ENCODE measurements at places on chromosomes 1 and 21.

- no peak for DNase-seq
Observed at GRCh38 chr1:22751124-22751531, 40.5 kb downstream of the EPHB2 start.

GRCh38 chr1:8463144-8463927 lies 145.4 kb downstream of the SLC45A1 start:
- no peak for DNase-seq

GRCh38 chr1:170729225-170730002 lies 65.5 kb downstream of the PRRX1 start:
- no peak for DNase-seq

- no peak for DNase-seq
Observed at GRCh38 chr1:26706315-26706714, 10.5 kb downstream of the ARID1A start.

DNA sequence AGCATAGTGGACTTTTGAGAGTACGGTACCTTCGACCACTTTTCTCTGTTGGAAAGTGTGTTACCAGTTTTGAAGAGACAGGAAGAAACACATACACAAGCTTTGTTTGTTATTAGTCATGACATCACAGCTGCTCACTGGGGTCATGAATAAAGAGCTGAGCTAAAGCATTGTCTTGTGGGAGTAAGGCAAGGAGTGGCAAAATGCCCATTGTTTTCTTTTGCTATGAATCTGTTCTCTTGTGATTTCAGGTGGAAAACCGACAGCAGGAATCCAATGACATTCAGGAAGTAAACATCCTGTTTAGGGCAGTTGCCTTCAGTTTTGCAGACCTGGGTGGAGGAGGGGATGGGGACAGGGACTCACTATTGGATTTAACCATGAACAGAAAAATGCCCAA lies 66.2 kb downstream of the RGL1 start:
- no peak for DNase-seq

DNA sequence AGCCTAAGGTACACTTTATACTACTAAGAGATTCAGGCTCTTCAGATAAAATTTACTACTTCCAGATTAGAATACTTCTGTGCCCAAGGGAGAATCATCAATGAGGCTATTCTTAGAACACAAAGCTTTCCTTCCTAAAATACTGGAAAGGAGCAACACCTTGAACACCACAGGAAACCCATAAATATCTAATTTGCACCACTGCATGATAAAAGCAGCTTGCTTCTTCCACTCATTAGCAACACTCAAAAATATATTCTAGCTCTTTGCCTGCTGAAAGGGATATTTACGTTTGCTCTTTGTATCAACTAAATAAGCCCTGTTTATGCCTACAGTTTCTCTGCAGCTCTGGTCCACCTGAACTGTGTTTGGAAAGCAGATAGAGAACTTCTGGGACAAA lies 284.3 kb downstream of the RWDD3 start:
- DNase-seq = peak; percentile 38

GRCh38 chr1:227396539-227397353 lies 78.5 kb upstream of the CDC42BPA start:
- no peak for DNase-seq

- no peak for DNase-seq
Observed at GRCh38 chr1:12180315-12180714, 13.5 kb downstream of the TNFRSF1B start.

DNA sequence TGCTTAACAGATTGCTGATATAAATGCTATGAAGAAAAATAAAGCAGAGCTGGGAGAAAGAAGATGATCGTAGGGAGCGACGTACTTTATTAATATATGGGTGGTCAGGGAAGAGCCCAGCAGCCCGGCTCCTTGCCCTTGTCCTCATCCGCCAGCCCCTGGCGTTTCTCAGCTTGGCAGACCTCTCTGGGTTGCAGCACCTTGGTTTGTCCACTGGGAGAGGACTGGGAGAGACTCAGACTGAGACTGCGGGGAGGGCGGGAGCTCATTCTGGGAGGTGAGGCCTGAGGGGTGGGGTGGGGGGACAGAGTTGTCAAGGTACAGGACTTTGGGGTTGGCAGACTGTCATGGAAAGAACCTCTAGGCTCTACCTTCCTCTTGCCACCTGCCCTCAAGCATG lies 3.3 kb upstream of the S100A3 start:
- no peak for DNase-seq

DNA sequence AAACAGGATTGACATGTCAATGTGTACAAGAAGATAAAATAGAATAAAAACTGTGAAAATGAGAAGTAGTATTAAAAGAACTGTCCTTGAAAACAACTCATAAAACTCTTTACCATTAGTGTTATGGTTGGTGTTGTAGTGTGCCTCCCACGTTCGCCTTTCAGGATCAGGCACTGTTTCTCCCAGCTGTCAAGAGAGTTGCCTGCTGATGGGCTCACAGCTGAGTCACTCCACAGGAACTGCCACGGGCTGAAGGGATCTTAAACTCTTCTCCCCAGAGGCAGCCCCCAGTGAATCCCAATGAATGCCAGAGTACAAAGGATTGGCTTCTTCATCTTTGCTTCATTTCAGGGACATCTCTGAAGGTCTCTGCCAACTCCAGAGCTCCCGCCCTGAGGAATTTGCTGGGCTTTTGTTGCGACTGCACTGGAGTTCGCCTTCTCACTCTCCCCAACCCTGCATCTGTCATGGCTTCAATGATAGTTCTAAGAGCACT lies 119.6 kb downstream of the ADGRL2 start:
- peak; percentile 89 for DNase-seq

DNA sequence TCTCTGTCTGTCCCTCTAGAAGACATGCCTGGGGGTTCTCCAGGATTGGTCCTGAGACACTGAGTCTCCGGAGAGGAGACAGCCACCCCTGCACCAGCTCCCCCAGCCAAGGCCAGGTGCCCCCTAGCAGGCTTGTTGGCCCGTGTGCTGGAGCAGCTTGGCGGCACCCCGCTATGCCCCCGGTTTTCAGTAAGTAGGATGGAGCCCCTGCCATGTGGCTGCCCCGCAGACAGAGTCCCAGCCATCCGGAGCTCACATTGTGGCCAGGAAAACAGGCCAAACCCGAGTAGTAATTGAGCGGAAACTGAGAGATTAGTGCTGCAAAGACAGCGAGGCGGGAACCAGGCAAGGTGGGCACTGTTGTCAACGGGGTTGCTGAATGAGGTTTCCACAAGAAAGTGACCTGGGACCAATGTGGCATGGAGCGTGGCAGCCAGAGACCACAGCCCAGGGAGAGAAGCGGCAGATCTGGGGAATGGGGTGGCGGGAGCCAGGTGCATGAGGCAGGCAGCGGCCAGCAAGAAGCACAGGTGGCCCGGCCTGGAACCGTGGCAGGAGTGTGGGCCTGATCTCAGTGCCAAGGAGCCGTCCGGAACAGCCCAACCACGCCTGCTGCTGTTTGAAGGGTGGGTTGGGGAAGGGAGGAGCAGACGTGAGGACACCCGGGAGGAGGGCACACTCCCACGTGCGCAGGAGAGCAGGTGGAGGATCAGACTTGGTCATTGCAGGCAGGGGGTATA lies 137.4 kb upstream of the VAMP3 start:
- no peak for DNase-seq

DNA sequence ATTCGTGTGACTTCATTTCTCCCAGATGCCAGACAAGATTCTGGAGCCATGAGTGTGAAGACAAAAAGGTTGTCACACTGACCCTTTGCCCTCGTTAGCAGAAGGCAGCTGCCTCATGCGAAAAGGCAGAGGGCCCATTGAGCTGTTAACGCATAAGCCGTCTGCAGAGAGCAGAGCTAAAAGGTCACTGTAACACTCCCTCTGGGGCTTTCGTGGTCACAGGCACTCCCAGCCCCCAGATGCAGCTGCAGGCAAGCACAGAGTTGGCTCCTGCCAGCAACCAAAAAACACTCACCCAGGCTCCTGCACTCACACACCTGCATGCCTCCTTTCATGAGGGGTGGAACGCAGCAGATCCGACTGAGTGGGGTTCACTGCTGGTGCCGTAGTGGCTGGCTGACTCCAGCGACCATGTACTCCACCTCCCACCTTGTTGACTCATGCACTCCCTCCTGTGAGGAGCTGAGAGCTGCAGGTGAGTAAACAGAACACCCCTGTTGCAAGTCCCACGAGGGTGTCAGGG lies 287.5 kb downstream of the SMYD3 start:
- DNase-seq = no peak

GRCh38 chr21:41080485-41081121 lies 87.4 kb upstream of the BACE2 start:
- DNase-seq = no peak

DNA sequence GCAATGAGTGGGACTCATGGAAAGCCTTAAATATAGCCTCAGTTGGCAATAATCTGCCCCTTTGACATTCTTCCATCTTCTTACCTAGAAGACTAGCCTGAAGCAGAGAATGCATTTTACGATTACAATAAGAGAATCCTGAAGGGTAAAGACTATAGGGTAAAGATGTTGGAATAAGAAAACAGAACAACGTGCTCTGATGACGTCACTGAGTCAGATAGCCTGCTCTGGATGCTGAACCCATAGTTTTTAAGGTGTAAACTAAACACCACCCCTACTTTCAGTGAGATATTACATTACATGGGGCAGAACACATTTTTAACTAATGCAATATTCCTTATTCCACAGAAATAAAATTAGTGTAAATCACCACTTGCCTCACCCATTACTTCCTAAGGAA lies 240.4 kb downstream of the KCNT2 start:
- no peak for DNase-seq

- no peak for DNase-seq
Observed at GRCh38 chr1:150613061-150613920, 16.1 kb downstream of the ENSA start.

DNA sequence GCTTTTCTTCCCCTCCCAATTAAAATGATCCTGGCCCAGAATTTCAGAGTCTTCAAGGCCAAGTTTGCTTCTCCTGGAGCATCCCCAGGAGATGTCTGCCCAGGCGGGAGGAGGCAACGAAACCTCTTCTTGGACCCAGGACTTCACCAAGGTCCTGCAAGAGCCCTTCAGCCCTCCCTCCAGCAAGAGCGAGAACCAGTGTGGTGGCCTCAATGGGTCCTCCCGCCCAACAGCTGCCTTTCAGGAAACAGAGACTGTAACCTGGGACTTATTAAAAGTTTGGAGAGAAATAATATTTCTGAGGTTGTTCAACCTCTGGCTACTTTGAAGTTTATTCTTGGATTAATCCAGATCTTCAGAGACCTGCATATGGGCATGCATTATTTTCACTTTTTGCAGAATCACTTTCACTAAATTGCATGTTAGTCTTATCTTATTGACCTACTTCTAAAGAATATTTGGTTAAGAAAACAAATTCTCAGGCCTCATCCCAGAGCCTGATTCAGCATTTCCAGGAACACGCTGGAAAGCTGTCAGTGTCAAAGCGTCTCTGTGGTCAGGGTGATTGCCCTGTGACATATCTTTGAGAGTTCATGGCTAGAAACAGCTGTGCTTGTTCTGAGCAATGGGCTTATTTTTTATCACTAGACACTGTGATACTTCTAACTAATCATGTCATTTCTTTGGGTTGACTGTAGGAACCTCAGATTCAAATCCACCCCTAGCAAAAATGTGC lies 66.0 kb upstream of the CLDN14 start:
- DNase-seq = no peak

- DNase-seq = no peak
Observed at GRCh38 chr21:45887120-45887611, 94.4 kb upstream of the COL6A1 start.

All from iPS DF 19.7 (cell line).